ENCODE measurements at places on chromosomes 5 and 9.

DNA sequence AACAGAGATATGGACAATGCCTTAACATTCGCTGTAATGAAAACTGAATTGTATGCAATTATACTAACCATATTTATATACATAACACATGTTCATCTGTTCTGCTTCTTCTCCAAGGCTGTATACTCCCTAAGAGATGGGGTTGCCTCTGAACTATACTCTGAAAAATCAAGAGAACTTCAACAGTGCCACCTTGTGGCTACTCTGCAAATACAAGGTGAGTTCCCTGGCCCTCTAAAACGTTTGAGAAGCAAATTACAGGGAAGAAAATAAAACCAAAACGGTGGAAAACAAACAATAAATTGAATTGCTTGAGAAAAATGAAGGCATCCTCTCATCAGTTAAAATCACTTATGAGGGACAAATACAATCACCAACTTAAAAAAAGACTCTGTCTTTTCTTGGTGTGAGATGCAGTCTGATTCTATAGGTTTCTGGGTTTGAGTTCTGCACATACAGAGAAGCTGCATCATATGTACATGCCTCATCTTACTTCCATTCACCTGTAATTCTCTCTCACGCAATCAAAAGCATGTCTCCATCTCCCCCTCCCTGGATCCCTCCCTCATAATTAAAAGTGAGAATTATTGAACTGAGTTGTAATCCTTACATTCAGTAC, 98.6 kb downstream of the FBXW11 start:
- DNase-seq = peak; percentile 69

DNA sequence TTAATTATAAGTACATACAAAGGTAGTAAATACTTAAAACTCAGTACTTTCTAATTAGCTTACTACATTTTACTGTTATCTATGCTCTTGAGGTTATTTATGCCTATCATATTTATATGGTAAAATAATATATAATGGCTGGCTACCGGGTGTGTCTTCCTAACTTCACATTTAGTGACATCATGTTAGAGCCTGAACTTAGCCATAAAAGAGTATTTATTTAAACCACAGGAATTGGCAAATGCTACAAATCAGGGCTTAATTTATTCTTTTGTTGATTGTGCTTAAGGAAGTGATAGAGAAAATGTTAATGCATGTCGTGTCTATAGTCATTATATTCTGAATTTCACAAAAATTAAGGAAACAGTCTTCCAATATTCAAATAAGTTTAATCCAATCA, 73.1 kb downstream of the NDUFAF2 start:
- DNase-seq = no peak

DNA sequence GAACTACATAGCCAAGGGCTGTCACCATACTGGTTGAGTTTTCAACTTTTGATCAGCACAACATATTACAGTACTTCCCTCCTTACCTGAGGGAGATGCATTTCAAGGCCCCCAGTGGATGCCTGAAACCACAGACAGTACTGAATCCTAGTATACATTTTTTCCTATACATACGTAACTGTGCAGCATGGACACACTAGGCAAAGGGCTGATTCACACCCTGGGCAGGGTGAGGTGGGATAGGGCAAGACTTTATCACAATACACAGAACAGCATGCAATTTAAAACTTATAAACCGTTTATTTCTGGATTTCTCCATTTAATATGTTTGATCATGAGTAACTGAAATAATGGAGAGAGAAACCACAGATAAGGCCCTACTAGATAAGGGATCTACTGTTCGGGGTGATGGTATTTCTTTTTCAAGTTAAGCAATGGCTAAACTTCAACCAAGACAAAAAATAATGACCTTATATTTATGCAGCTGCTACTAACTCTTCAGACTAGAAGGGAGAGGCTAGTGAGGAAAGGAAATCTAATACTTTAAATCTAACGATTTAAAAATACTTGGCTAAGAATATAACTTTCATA, 186.9 kb upstream of the GNA14 start:
- DNase-seq = no peak

GRCh38 chr5:61000887-61001286, 55.9 kb downstream of the NDUFAF2 start:
- no peak for DNase-seq

DNA sequence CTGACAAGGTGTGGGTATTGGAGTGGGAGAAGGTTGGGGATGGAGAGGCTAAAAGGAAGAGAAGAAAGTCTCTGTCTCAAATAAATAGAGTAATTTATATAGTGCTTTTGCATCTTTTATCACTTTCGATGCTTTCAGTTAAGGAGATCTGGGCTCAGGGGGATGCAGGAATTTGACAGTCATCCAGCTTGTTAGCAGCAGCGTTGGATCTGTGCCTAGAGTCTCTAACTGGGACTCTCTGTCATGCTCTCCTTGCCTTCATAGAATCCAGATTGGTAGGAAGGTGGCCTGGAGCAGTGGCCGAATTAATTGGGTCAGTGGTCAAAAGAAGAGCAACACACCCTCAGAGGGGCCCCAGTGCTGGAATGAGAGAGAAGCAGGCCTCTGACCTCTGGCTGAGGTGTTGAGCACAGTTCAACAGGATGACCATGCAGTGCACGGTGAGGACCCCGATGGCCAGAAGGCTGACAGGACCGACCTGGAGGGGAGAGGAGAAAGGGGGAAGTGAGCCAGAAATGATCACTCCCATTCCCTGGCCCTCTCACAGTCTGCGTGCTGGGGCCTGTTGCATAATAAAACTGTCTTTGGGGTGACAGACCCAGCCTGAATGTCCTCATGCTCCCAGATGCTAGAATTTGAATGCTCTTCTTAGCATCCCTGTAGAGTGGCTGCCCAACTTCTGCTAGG, 7.6 kb downstream of the SLC36A3 start:
- DNase-seq = no peak

GRCh38 chr9:107819772-107820565, 330.4 kb upstream of the KLF4 start:
- DNase-seq = no peak

DNA sequence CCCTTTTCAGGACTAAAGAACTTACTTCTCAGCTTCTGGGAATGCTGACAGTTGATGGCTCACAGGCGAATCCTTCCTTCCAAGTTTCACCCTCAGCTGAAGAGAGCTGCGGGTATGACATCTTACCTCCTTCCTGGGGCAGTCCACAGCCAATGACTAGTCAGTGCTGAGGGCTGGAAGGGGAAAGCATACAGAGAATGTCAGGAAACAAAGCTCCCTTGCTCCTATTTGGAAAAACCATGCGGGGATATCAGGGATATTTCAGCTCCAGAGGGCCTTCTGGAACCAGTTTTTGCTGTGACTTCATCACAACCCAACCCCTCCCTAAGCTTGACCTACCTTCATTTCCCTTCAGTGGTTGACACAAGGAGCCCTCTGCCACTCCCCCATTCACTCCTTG, 15.7 kb downstream of the FTMT start:
- DNase-seq = no peak

- DNase-seq = no peak
These were observed 26.4 kb downstream of the TRIM14 start for GRCh38 chr9:98092613-98092931.

GRCh38 chr9:3337515-3338225, 188.1 kb downstream of the RFX3 start:
- no peak for DNase-seq

- DNase-seq = peak; percentile 30
These were observed 357.0 kb downstream of the GADD45G start for GRCh38 chr9:89961616-89962341.

DNA sequence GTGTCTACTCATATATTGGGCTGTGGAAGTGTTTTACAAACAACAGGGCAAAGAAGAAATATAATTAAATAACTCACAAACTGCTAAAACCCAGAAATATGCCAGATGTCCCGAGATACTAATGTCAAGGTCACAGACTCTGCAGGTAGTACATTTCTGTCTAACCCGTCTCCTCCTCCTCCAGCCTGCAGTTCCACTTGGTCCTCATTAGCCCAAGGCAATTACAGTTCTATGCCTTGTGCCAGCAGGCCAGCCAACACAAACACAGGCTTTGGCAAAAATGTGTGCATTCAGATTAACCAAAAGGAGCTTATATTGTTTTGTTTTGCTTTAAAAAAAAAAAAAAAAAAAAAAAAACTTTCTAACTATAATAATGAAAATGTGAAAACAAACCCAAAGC, 148.8 kb downstream of the MYO10 start:
- DNase-seq = no peak

- DNase-seq = no peak
These were observed 398.3 kb downstream of the IRX1 start for GRCh38 chr5:3993856-3994473.

GRCh38 chr5:115602591-115603125, 379 bp upstream of the TICAM2 start:
- no peak for DNase-seq

GRCh38 chr5:55903121-55903701, 52.1 kb downstream of the IL31RA start:
- peak; percentile 60 for DNase-seq

GRCh38 chr9:94894094-94894699, 167.7 kb downstream of the AOPEP start:
- DNase-seq = no peak

DNA sequence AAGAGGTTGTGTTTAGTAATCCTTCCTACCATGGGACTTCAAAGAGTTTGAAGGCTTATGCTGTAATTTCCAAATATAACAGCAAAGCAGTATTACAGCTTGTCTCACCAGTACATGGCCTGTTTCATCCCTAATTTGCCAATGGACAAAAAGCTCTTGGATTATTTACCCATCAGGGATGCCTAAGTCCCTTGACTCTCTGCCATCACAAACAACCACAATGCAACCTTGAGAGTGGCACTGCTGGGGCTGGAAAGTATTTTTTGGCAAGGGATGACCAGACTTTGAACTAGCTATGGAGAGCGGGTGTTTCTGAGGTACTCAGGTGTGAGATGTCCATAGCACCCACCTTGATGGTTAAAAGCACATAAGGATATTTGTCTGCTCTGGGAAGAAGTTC, 9.1 kb downstream of the MAMDC2 start:
- no peak for DNase-seq

DNA sequence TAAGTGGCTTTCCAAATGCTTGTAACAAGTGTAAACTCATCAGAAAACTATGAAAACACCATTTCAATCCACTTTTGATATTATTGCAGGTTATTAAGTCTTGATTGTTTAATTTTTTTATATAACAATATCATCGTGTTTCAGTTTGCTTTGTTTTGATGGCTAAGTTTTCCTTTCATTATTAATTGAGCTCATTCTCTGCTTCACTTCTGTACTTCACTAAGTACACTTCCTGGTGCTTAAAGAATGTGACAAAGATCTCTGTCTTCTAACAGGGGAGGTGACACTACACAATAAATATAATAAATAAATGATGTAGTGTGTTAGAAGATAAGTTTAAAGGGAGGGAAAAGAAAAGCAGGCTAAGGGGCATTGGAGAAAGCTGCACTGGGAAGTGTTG, 13.0 kb upstream of the RAD23B start:
- DNase-seq = no peak

- DNase-seq = no peak
These were observed 2.2 kb upstream of the ELOVL7 start for GRCh38 chr5:60846298-60846697.

DNA sequence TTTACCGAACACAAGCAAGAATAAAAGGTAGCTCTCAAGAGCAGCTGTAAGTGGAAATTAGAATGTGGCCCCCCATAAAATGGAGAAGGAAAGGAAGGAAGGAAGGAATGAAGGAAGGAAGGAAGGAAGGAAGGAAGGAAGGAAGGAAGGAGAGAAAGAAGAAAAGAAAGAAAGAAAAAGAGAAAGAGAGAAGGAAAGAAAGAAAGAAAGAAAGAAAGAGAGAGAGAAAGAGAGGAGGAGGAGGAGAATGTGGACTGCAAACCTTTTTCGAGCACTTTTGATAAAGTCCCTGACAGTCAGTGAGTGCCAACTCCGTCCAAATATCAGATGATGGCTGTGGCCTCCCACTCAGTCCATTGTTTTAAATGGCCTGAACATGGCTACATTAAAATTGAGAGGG, 53.8 kb upstream of the SNX2 start:
- DNase-seq = no peak

- DNase-seq = no peak
These were observed 192.0 kb downstream of the MTRR start for GRCh38 chr5:8060953-8061429.

GRCh38 chr9:137069508-137070091, 757 bp downstream of the SAPCD2 start:
- no peak for DNase-seq

- no peak for DNase-seq
These were observed 40.7 kb downstream of the FAM114A2 start for GRCh38 chr5:153998010-153998409.

GRCh38 chr9:69213647-69214046, 39.6 kb downstream of the TJP2 start:
- no peak for DNase-seq

- no peak for DNase-seq
These were observed 17.4 kb downstream of the EGR1 start for GRCh38 chr5:138482638-138483037.

DNA sequence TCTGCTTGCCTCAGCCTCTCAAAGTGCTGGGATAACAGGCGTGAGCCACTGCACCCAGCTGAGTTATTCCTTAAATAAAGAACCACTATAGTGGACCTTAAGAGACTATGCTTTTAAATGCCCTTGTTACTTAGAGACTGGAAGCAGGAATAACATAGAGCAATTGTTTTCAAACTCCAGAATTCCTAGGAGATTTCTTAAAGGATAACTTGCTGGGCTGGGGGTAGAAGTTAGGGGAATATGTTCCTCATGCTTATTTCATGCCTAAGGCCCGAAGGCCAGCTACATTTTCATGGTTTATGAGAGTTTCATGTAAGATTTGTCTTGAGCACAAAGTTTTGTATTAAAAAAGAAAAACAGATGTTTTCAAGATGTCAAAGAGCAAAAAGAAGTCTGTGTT, 48.2 kb downstream of the CSNK1A1 start:
- no peak for DNase-seq

DNA sequence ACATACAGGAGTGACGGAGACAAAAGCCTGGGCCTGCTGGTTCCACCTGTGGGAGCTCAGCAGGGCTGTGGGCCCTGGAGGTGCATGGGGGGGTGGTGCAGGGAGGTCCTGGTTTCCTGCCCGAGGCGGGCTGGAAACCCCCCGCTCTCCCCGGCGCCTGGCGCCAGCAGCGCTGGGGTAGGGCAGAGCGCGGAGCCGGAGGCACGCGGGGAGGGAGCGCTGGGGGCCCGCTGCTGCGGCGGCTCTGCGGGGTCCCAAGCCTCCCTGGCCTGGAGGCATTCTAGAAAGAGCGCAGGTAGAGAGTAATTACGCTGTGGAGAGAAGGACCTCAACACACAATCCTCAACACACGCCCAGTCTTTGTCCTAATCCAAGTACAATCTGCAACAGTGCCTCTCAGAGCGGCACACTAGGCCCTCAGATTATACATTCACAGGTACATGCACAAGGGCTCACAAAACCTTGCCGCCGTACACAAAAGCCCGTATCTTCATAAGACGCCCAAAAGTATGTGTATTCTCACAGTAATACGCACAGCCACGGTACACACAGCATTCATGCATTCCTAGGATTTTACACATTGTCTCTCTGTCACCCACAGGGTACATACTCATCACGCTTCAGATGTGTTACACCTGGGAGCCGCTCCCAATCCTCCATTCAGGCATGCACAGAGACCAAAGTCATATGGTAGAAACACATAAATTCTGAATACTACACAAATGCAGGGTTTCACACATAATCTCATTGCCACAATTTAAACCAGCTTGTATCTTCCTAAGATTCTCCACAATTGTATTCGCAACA, 2.1 kb upstream of the HAND1 start:
- peak; percentile 53 for DNase-seq

- no peak for DNase-seq
These were observed 210.9 kb downstream of the C9orf152 start for GRCh38 chr9:109996936-109997580.

GRCh38 chr9:13587571-13587970, 308.1 kb upstream of the MPDZ start:
- DNase-seq = no peak

- no peak for DNase-seq
These were observed 86.8 kb upstream of the TBC1D2 start for GRCh38 chr9:98342098-98342819.

Measured in B cell (primary cell).